CD4-positive, alpha-beta T cell treated with Interleukin-6 at 100 ng/mL for 8 hours (primary cell): ENCODE measurements at places on chromosomes 16 and 17.
A peak's percentile ranks its signal among the peaks of the same experiment; 100 is the strongest.

GRCh38 chr17:81558941-81559806 lies 7.0 kb upstream of the FAAP100 start:
- DNase-seq, result no peak

DNA sequence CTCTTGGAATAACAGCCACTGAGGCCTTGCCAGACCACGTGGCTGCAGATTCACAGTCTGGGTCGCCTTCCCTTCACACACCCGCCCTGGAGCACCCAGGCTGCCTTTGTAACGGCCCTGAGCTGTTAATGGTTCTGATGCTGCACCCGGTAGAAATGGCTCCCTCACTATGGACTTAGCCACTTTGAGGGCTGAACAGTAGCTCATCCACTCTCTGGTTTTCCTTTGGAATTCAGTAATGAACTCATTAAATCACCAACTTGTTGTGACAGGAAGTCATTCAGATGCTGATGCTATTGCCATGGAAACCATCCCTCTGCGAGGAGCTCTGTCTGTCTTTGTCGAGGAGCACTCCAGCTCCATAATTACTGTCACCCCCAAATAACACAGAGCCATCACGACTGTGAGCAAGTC lies 59.2 kb downstream of the CDK5R1 start:
- no peak for DNase-seq

GRCh38 chr16:16982614-16983013 lies 488.1 kb downstream of the XYLT1 start:
- no peak for DNase-seq

DNA sequence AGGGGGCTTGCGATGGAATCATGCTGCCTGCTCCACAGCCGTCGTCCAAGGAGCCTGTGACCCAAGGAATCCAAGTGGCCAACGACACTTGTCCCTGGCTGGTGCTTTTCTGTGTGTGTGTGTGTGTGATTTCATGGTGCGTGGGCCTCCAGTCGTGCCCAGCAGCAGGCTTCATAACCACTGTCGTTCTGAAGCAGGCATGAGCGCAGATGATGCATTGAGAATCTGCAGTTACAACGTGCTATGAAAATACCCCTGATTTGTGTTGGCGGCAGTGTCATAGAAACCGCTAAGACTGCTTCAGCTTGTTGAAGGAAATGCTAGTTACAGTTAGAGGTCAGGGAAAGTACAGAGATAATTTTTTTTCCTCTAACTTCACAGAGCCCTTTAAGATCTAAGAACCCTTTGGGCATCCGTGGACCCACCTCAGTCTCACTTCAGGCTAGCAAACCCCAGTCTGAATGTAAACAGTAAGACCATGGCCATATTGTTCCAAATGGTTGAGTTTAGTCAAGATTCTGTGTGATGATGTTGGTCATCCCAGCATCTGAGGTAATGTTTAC lies 15.6 kb downstream of the C16orf90 start:
- no peak for DNase-seq

DNA sequence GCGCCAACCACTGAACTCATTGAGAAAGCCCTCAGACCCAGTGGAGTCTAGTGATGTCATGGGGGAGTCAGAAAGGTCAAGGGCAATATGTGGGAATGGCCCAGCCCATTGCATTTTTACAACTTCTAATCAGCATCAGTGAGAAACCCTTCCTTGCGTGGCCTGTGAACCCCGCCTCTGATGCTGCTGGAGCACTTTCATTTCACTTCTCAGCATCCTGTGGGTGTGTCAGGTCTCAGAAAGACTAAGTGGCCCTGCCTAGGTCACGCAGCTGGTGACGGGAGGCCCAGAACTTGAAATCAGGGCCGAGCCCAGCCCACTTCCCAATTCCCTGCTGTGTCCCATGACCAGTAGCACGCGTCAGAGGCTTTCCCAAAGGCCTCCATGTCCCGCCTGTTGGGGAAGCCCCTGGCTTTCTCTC lies 6.1 kb downstream of the DNAI2 start:
- DNase-seq, result peak; percentile 75

DNA sequence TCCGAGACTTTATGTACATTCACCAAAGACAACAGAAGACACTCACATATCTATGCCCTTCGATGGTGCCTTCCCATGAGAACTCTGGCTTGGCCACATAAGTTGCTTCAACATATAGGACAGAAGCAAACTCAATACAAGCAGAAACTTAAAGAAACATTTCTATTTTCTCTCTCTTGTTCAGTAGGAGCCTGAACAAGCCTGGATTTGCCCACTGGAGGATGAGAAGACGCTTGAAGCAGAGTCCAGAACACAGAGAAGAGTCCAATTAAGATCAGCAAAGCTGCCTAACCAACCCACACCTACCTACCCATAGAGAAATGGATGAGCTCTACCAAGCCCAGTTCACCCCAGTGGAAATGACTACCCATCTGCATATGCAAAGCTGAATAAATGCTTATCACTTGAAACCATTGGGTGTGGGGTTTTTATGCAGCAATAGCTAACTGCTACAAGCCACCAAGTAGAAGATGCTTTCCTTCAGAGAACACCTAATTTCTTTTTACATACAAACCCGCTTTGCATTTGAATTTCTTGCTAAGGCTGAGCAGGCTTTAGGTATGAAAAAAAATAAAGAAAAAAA lies 337.9 kb upstream of the DYNLRB2 start:
- no peak for DNase-seq

DNA sequence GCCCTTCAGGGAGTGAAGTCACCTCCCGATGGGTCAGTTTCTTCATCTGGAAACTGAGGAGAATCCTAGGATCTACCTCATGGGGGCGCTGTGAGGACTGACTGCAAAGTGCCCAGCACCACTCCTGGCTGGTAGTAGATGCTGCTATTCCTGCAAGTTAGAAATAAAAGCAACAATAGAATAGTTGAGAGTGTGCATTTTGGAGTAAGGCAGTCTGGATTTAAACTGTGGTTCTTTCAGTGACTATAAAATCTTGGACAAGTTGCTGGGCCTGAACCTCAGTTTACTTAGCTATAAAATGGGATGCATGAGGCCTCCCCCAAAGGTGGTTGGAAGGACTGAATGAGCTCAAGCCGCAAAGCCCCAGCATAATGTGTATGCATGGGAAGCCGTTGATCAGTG lies 70.6 kb downstream of the CYB5B start:
- DNase-seq, result peak; percentile 20

- no peak for DNase-seq
Observed at GRCh38 chr17:73387746-73388577, 76.2 kb upstream of the CDC42EP4 start.

DNA sequence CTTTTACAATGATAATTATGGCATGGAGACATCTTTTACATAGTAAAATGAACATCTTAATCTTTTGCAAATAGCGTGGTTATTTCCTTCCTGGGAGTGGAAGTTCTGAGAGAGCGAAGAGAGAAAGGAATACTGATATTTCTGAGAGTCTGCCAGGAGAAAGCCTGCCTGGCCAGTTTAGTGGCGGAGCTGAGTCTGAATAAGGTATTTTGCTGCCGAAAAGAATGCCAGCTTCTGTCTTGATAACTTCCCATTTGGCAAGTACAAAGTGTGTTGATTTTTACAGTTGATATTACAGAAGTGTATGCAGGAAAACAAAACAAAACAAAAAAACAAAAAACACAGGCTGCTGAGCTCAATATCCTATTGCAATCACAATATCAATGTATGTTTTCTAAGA lies 55.9 kb downstream of the KCNJ2 start:
- no peak for DNase-seq

DNA sequence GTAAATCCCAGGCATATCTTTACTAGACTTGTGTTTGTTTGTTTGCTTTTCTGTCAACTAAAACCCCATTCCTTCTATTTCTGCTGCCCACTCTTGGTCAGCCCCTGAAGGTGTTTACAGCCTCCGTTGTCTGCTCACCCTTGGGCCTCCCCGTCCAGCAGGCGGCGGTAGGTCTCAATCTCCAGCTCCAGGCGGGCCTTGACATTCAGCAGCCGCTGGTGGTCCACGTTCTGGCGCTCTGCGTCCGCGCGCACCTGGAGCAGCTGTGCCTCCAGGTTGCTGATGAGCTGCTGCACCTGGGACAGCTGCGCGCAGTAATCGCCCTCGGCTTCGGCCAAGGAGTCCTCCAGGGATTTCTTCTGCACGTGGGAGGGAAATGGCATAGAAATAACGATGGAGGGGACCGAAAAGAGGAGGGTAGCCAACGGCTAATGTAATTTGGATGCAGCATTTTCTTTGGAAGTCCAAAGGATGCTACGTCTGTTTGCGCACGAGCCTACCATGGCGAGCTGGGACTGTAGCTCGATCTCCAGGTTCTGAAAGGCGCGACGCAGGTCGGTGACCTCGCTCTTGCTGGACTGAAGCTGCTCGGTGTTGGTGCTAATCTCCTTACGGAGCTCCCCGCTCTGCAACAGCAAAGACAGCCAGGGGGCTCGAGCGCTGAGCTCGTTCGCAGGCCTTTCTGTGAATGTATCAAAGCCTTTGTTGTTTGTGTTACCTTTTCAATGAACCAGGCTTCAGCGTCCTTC lies 3.9 kb downstream of the KRT12 start:
- no peak for DNase-seq

DNA sequence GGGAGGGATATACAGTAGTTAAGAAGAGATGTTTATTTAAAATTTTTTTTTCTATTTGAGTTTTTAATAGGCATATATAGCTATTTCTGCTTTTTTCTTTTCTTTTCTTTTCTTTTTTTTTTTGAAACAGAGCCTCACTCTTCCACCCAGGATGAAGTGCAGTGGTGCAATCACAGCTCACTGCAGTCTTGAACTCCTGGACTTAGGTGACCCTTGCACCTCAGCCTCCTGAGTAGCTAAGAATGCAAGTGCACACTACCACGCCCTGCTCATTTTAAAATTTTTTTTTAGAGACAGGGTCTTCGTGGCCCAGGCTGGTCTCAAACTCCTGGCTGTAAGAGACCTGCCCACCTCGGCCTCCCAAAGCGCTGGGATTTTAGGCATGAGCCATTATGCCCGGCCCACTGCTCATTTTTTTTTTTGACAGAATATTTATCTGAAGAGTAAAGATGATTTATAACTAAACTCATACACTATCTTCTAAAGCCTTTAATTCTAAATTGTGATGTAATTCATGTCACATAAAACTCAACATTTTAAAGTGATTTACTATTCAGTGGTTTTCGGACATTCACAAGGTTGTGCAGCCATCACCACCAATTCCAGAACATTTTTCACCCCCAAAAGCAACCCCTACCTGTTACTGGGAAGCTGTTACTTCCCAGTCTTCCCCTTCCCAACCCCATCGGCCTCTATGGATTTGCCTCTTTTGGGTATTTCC lies 106.0 kb downstream of the VPS53 start:
- no peak for DNase-seq

DNA sequence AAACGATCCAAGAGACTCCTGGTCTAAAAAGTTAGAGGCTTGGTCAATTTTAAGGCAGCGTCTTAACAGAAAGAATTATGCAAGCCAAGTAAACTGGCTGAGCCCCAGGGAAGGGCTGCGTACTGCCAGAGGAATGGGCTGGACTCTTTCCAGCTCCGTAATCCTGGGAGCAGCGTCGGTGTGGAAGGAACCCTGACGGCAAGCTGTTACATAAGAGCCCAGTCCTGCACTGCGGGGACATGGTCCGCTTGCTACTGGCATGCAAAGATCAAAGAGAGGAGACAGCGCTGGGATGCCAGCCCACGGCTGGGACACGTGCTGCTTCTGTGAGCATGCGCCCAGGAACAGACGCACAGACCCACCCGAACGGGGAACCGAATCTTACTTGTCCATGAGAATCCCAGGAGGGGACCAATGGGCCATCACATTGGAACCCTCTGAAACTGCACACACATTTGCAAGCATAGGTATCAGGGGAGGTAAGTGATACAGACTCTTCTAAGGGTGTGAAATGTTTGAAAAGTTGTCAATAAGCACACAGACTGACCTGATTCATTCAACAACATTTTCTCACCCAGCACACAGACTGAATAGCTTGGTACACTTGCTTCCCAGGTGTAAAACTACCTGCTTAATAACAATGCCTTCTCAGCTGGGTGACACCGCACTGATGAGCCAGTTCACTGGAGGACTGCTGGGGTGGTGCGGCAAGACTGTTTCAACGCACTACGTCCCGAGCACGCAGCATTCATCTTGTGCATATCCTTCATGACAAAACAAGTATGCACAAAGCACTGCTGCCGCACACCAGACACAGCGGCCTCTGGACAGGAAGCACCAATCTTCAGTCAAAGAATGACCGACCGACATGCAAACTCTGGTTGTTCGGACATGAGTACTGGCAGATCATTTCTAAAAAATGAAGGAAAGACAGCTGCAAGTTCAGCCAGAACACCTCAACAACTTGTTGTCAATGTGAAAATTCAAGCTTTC lies 94.9 kb downstream of the ANKRD11 start:
- no peak for DNase-seq

DNA sequence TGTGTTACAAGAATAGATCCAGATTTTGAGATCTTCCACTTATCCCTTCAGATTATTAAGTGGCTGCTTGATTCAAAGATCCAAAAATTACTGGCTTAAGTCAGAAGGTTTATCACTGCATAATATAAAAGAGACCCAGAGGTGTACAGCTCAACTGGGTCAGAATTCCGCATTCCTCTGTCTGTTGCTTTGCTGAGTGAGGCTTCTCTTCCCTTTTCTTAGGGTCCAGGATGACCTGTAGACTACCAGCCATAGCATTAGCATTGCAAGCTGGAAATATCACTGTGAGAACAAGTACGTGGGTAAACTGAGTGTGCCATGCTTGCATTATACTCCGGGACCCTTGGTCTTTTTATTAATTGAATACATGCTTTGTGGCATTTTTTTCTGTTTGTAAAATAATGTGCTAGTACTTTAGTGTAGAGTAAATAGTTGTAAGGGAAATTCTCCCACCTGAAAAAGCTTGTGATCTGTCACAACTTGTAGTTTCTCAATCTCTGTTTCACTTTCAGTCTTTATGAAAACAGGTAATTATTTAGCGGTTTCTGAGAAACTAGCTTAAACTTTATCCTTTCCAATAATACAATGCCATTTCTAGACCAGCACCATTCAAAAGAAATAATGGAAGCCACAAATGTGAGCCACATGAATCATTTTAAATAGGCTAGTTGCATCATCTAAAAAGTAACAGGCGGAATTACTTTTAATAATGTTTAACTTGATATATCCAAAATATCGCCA lies 61.6 kb downstream of the TNRC6C start:
- DNase-seq, result no peak

DNA sequence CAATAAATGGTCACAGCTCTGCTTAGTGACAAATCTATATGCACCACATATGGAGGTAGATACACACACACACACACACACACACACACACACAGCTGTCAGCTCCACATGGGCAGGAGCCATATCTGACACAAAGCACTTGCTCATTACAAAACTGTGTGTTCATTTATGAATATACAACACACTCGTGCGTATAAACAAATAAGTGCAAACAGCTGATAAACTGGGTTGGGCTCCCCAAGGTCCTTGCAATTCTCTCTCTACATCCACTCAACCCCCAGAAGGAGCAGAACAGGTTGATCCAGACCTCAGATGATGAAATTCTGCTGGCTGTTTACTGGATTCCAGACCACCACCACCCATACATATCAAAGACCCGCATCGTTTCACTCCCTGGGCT lies 140.7 kb downstream of the XYLT1 start:
- no peak for DNase-seq

DNA sequence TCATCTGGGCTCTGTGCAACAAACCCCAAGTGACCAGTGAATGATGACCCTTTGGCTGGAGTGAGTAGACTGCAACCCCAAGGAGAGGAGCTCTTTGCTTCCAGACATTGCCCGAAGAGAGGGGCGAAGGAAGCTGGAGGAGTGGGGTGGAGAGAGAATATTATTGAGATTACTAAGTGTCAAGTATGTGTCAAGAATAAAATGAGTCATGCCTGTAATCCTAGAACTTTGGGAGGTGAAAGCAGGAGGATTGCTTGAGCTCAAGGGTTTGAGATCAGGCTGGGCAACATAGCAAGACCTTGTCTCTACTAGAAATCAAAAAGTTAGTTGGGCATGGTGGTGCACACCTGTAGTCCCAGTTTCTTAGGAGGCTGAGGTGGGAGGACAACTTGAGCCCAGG lies 142.0 kb upstream of the CCL2 start:
- no peak for DNase-seq
